ENCODE measurements at places on chromosomes 1 and 21. TPM values are rescaled to one million over a fixed set of nuclear protein-coding genes. Genes with fewer than 3 reads are reported as not detected.

DNA sequence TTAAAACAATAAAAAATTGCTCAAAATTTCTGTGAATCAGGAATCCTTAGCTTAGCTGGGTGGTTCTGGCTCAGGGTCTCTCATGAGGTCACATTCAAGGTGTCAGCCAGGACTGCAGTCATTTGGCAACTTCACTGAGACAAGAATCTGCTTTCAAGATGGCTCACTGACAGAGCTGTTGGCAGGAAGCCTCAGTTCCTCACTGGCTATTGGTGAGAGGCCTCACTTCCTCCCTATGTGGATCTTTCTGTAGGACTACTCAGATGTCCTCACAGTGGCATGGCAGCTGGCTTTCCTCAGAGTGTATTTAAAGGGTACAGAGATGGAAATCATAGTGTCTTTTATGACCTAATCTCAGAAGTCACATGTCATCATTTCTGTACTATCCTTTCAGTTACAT, 785.7 kb downstream of the ADGRL2 start:
- no peak for DNase-seq

- DNase-seq: no peak
Measured at GRCh38 chr1:111045033-111045722, 81.5 kb upstream of the LRIF1 start.

The DMBX1 gene
- total RNA-seq: not detected

The BPNT1 gene
- total RNA-seq: 24.6 TPM

GRCh38 chr1:162712317-162713029, 78.0 kb upstream of the HSD17B7 start:
- DNase-seq: no peak

DNA sequence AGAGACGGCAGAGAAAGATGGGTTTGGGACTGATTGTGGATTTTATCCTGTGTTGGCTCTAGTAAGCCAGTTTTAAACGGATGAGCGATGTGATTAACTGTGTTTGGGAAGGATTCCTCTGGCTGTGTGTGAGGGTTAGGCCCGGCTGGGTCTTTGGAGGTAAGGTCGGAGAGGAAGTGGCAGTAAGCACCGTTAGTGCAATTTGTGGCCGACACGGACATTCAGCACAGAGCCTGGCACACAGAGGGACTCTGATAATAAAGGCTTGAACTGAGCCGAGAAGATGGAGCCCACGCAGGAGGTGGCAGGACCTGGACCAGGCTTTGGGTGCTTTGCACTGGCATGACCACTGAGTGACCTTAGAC, 1.3 kb downstream of the MTFR1L start:
- no peak for DNase-seq

GRCh38 chr1:97877307-97877706, 43.5 kb downstream of the DPYD start:
- DNase-seq: no peak

- DNase-seq: no peak
Measured at GRCh38 chr1:8395433-8395866, 77.5 kb downstream of the SLC45A1 start.

Measured in osteocyte (in vitro differentiated cells).